ENCODE measurements at places on chromosomes 6 and 20.
A peak's percentile ranks its signal among the peaks of the same experiment; 100 is the strongest.

DNA sequence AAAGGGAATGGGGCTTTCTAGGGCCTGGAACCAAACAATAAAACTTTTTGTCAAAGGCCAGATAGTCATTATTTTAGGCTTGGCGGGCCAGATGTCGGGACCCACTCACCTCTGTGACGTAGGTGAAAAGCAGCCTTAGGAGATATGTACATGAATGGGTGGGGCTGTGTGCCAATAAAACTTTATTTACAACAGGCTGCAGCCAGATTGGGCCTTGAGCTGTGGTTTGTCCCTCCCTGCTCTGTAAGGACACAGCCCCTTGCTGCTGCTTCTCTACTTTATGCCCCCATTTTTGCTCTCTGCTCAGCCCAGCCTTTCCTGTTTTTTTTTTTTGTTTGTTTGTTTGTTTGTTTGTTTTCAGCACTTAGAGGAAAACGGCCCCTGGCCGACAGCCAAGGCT lies 32.7 kb downstream of the CDH4 start:
- no peak for DNase-seq

GRCh38 chr20:22499515-22500166 lies 84.7 kb downstream of the FOXA2 start:
- no peak for DNase-seq

GRCh38 chr20:47970282-47970903 lies 185.1 kb upstream of the SULF2 start:
- DNase-seq = no peak

DNA sequence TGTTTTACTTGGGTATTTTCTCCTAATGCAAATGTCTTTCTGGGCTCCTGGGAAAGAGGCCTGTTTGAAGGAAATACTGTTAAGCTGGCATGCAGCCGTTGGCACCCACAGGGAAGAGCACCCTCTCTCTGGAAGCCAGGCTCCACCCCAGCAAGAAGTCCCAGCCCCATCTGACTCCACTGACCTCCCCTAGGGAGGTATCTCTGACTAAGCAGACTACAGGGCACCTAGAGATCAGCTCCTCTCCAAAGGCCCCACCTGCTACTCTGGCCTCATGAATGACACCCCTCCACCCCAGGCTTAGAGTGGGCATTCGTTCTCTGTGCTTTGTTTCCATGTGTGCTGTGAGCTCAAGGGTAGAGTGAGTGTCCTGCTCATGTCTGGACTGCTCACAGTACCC lies 6.4 kb upstream of the MDGA1 start:
- DNase-seq = no peak

GRCh38 chr6:11497881-11498280 lies 39.7 kb upstream of the TMEM170B start:
- DNase-seq = no peak

DNA sequence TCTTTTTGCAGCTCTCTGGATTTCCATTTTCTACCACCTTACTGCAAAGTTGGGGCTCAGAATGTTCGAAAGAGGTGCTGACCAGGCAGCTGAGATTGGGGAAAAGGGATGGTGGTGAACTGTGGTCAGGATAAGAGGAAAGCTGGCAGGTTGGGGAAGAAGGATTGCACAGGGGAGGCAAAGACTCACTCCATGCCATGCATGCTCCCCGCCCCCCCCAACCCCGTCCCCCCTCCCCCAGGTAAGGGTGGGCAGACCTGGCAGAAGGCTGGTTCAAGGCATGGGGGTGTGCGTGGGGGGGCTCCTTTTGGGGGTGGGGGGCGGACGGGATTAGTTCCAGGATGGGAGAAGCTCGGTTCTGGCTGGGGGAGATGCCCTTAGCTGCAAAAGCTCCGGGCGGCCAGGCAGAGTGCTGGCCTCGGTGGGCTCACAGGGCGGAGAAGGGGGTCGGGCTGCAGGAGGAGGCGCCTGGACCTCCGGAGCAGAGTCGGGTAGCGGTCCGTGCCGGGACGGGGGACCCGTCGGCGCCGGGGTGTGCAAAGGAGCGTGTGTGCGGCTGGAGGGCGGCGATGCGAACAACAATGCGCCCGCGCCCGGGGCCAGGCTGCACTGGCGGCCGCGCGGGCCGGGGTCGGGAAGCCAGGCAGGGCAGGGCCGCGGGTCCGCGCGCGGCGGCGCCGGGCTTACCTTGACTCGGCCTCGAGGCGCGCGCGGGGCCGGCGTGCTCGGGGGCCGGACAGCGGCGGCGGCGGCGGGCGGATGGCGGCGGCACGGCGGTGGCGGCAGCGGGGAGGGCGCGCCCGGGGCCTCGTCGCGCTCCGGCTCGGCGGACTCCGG lies 880 bp downstream of the ADNP start:
- peak; percentile 17 for DNase-seq

GRCh38 chr6:117270843-117271507 lies 5.6 kb downstream of the VGLL2 start:
- no peak for DNase-seq

DNA sequence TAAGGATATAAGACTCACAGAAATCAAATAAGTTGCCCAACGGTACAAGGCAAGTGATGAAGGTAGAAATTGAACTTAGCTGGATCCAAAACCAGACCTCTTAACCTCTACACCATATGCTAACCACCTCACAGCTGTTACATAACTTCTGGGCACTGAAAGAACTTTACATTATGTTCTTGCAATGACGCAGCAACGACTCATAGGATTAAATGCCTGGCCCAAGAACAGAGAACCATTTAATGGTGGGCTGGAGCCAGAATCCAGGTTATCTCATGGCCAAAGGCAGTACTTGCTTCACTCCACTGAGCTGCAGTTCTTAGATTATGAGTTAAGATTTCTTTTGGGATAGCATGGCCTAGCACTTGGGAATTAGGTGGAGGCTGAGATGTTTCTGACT lies 4.4 kb downstream of the TRMT6 start:
- no peak for DNase-seq

GRCh38 chr20:64229507-64230061 lies 26.0 kb upstream of the PCMTD2 start:
- DNase-seq = no peak

- DNase-seq = no peak
Observed at GRCh38 chr20:58684291-58684690, 8.3 kb upstream of the NPEPL1 start.

- DNase-seq = no peak
Observed at GRCh38 chr6:162864911-162865310, 137.1 kb downstream of the PACRG start.

DNA sequence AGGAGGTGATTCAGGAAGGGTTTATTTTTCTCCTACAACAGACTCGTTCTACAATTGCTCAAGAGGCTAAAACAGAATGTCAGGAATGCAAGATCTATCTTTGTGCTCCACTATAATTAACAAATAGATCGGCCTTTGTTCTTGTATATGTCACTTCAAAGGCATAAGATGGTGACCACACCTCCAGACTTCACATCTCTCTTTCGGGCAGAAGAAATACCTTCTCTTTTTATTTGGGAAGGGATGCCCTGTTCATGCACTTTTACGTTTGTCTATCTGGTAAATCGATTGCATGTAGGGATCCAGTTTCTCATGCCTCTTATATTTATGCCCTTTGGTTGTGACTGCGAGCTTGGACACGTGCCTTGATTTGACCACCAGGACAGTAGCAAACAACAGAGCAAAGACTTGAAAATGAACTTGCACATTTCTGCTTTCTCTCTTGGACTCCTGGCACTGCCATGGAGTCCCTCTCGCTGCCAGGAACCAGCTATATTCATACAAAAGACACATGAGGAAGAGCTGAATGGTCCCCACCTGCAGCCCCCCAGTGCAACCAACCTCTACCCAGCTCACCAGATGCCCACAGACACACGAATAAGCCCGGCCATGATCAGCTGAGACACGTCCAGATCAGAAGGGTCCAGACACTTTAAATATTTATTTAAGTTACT lies 219.8 kb upstream of the STXBP5 start:
- no peak for DNase-seq

- no peak for DNase-seq
Observed at GRCh38 chr20:50041246-50041873, 58.6 kb downstream of the SNAI1 start.

DNA sequence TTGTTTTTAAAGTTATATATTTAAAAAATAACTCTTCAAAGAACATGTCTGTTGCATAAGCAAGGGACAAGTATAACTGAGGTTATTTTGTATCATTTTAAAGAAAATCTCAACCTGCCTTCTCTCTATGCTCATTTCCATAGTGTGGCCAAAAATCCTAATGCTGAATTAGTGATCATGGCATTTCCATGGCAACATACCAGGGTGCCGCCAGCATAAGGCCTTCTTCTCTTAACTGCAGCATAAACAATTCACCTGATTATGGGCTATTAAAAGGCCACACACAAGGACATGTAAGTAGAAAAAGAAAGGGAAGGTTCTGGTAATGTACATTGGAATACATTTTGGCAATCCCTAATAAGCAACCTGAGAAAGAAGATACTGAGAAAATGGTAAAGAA lies 95.1 kb upstream of the RNF217 start:
- no peak for DNase-seq

DNA sequence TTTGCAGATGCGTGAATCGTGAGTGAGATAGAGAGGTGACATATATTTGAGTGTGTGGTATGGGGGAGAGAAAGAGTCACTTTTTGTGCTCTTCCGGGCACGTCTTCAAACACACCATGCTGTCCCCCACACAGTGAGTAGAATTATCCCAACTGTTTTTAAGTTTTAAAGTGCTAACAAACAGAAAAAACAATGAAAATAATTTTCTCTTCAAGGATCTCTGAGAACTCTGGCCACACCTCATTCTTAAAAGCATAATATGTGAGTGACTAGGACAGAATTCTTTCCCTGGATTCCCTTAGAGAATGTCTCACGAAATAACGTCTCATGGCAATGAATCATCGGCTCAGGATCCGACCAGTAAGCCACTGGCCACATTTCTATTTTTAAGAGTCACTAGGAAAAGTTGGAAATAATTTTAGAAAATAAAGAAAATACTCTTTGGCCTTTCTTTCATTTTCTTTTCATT lies 235.7 kb upstream of the ZNF217 start:
- no peak for DNase-seq

- no peak for DNase-seq
Observed at GRCh38 chr6:102717737-102718456, 1324.4 kb downstream of the GRIK2 start.

DNA sequence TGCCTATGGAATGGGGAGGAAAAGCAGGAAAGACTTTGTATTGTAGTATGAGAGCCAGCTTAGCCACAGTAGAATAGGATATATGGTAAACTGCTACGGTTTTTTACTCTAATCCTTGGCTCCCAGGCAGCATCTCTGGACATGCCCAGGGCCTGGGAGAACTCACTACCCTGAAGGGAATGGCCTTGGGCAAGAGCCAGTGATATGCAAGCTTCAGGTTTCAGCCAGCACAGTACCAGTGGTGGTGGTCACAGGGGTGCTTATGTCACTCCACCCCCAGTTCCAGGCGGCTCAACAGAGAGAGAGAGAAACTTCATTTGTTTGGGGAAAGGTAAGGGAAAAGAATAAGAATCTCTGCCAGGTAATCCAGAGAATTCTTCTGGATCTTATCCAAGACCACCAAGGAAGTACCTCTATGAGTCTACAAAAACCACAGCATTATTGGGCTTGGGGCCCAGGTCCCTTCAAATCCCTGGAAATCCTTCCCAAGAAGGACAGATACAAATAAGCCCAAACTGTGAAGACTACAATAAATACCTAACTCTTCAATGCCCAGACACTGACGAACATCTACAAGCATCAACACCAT lies 121.2 kb downstream of the THBS2 start:
- DNase-seq = no peak
